ENCODE measurements at places on chromosomes 6 and 20. TPM values are rescaled to one million over a fixed set of nuclear protein-coding genes. Genes with fewer than 3 reads are reported as not detected.
A peak's percentile ranks its signal among the peaks of the same experiment; 100 is the strongest.

Gene NFS1
- total RNA-seq: 30.8 TPM

- H3K27ac ChIP-seq: peak overlapping the region; percentile 75
- peak overlapping the region; percentile 89 for H3K4me3 ChIP-seq
- peaks cover 52% of the 10 kb centered on the region for H3K4me1 ChIP-seq
- H3K36me3 ChIP-seq: peaks cover 45% of the 10 kb centered on the region
These were observed 645 bp downstream of the DDX39B start for GRCh38 chr6:31541059-31541657.

Gene MRPL2
- total RNA-seq: 46.8 TPM

DNA sequence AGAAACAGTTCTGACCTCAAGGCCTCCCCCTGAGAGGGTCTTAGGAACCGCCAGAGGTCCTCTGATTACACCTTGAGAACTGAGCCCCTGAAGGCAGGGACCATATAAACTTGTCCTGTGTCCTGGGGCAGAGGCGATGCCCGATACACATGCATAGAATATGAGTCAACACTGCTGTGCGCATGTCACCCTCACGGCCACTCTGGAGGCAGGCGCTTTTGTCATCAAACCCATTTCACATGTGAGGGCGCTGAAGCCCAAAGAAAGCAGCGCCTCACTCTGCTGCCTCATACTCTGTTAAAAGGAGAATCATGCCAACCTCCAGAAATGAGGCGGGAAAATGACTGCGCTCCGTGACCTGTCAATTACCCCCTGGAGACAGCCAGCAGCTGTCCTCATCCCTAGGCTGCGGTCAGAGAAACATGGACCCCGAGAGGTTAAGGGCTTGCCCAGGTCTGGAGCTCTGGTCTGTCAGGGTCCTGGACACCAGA, 158.3 kb downstream of the GRM4 start:
- no peak for DNase-seq
- peaks cover 1% of the 10 kb centered on the region for H3K27me3 ChIP-seq
- H3K4me1 ChIP-seq: peaks cover 5% of the 10 kb centered on the region
- no peaks in the 10 kb centered on the region for H3K36me3 ChIP-seq

- peak overlapping the region; percentile 40 for H3K27ac ChIP-seq
- H3K36me3 ChIP-seq: peaks cover 40% of the 10 kb centered on the region
- DNase-seq: no peak
- H3K27me3 ChIP-seq: no peaks in the 10 kb centered on the region
- H3K4me1 ChIP-seq: peaks cover 62% of the 10 kb centered on the region
These were observed 11.3 kb downstream of the DIDO1 start for GRCh38 chr20:62914970-62915457.

DNA sequence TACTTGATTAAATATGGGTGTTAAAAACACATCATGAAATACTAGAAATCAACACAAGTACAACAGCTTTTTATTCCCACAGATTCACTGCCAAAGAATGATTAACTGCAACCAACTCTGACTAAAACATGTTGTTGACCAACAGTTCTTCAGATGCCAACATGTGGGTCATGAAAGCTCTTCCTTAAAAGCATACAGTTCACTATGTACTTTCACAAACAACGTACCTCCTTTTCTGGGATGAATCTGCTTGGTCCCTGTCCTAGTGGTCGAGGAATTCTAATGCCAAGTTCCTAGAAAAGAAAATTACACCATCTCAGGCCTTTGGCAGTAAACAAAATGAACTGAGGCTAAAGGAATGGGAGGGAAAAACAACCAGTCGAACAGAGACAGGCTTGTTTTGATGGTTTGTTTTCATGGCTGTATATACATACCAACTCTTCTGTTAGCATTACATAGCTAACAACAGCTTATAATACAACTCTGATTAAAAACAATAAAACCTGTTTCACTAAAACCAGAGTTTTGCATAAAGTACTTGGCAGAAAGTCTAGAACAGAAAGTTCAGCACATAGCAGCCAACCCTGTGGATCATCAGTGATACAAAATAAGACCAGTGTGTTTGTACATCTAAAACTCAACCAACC, 92.5 kb downstream of the SESN1 start:
- DNase-seq: no peak
- H3K27me3 ChIP-seq: peaks cover 3% of the 10 kb centered on the region
- no peak overlapping the region for H3K4me3 ChIP-seq
- H3K4me1 ChIP-seq: peaks cover 24% of the 10 kb centered on the region
- peaks cover 27% of the 10 kb centered on the region for H3K36me3 ChIP-seq

Gene TBXT
- not detected for total RNA-seq

DNA sequence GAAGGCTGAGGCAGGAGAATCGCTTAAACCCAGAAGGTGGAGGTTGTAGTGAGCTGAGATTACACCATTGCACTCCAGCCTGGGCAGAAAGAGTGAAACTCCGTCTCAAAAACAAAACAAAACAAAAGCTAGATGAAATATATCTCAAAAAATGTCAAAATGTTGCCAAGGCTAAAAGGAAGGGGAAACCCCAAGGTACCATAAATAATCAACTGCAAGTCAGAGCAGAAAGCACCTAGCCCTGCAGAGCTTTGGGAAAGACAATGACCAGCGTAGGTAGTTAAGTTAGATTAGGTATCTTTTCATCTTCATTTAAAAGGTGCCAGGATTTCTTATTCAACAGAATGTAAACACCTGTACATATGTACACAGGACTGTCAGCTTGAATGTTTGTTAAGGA, 33.0 kb downstream of the AKIRIN2 start:
- DNase-seq: no peak
- no peak overlapping the region for H3K27ac ChIP-seq
- H3K36me3 ChIP-seq: peaks cover 49% of the 10 kb centered on the region

GRCh38 chr6:107805504-107805903, 18.6 kb downstream of the SCML4 start:
- H3K4me3 ChIP-seq: no peak overlapping the region
- no peaks in the 10 kb centered on the region for H3K36me3 ChIP-seq
- H3K4me1 ChIP-seq: peaks cover 7% of the 10 kb centered on the region
- H3K27ac ChIP-seq: no peak overlapping the region

DNA sequence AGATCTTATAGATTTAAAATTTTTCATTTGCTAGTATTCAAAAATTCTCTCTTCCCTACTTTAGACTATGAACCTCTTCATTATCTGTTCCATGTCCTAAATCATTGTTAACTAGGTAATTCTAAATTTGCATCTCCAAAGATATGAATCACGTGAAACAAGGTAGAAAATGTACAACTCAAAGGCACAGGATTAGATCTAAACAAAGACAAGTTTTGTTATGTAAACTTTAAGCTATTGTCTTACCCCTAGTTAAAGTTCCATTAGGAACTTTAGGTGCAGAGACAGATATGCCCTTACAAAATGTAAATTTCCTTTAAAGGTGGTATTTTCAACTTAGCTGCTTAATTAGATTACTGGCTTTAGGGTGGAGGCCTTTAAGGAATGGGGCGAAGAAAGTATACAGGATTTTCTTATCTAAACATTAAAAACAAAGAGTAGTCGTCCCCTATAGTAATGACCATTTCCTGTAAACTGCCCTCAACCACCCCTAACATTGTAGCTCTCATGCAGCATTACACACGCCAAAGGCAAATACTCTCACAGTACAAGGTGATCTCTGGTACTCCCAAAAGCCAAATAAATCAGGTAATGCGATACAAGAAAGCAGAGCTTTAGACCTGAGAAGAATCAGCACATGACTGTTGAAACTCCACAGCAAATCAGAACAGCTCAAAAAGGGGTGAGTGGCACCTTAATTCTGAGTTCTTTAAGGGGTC, 57.4 kb upstream of the MRAP2 start:
- no peaks in the 10 kb centered on the region for H3K4me1 ChIP-seq
- no peak overlapping the region for H3K4me3 ChIP-seq
- no peak overlapping the region for H3K27ac ChIP-seq
- no peaks in the 10 kb centered on the region for H3K36me3 ChIP-seq
- no peaks in the 10 kb centered on the region for H3K27me3 ChIP-seq

DNA sequence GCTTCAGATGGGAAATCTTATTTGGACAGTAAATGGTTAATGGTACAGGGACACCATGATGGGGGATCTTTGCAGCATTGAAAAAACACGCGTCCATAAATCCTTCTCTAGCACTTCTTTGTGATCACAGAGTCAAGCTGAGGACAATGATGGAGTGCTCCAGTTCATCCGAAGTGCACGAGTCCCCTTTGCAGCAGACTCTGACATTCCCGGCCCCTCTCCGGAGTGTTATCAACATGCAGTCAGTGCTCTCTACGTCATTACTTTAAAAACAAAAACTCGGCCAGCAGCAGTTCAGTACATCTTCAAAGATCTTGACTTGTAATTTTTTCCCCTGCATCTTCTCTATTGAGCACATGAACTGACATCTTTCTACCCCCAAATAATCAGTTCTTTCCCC, 185.5 kb upstream of the AKAP12 start:
- DNase-seq: no peak
- H3K4me1 ChIP-seq: no peaks in the 10 kb centered on the region
- H3K27ac ChIP-seq: no peak overlapping the region
- H3K4me3 ChIP-seq: no peak overlapping the region

DNA sequence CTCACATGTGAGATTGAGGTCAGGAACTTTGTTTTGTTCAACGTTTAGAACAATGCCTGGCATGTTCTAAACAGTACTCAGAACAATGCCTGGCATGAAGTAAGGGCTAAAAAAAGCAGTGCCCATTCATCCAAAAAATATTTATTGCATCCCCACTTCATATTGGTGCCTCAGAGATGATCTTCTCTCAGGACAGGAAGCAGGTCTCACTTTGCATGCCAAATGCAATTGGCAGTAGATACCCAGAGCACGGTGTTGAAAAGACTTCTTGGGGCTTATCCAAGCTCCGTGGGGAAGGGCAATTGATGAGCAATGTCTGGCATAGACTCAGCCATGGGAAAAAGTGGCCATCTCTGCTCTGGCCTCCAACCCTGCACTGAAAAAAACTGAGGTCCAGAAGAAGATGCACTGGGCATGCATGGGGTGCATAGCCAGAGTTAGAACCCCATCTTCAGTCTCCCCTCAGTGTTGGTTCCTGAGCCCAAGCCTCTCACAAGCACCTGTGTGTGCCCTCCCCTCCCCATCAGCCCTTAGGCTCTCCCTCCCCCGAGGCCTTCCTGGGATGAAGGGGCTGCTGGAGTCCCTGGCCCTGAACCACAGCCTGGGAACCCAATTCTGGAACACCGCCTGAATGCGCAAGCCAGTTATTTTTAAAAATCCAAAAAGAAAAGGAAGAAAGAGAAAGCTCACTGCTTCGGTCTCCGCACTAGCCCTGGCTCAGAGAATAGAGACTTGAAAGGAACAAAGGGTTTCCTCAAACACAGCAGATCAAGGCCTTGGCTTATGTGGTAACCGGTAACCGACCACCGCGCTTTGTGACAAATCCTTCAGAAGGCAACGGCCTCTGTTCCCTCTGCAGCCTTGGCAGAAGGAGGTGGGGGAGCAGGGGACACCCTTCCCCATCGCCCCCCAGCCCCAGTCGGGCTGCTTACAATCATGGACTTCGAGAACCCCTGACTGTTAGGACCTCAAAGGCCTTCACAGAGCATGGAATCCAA, 78.5 kb upstream of the SIRPA start:
- H3K36me3 ChIP-seq: no peaks in the 10 kb centered on the region
- DNase-seq: no peak
- H3K27me3 ChIP-seq: peaks cover 47% of the 10 kb centered on the region
- no peaks in the 10 kb centered on the region for H3K4me1 ChIP-seq
- H3K27ac ChIP-seq: no peak overlapping the region

GRCh38 chr6:146351018-146351417, 192.6 kb upstream of the RAB32 start:
- H3K27me3 ChIP-seq: peaks cover 2% of the 10 kb centered on the region
- H3K36me3 ChIP-seq: no peaks in the 10 kb centered on the region
- no peak overlapping the region for H3K4me3 ChIP-seq
- no peak for DNase-seq
- no peaks in the 10 kb centered on the region for H3K4me1 ChIP-seq
- H3K27ac ChIP-seq: no peak overlapping the region

Data from activated CD4-positive, alpha-beta memory T cell treated with anti-CD3 and anti-CD28 coated beads, Interleukin-2, amount 10 ng/mL, durations not matched to agents 7 days and 5 days (primary cell).